ENCODE measurements at places on chromosomes 13 and 19.
A peak's percentile ranks its signal among the peaks of the same experiment; 100 is the strongest.

DNA sequence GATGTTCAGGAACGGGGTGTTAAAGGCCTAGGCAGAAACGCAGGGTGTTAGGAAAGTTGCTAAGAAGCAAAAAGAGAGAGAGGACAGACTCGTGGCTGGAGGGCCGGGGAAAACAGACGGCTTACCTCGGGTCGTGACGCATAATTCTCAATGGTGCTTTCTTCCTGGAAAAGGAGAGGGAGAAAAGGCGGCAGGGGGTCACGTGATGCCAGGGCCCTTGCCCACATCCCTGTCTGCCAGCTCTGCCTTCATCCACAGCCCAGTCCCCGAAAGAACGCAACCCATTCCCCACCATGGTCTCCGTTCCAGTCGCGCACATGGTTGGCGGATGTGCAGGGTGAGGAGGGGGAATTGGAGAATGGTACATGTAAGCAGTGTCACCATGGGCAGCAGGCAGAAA lies 1.6 kb downstream of the KRTDAP start:
- no peak for DNase-seq

DNA sequence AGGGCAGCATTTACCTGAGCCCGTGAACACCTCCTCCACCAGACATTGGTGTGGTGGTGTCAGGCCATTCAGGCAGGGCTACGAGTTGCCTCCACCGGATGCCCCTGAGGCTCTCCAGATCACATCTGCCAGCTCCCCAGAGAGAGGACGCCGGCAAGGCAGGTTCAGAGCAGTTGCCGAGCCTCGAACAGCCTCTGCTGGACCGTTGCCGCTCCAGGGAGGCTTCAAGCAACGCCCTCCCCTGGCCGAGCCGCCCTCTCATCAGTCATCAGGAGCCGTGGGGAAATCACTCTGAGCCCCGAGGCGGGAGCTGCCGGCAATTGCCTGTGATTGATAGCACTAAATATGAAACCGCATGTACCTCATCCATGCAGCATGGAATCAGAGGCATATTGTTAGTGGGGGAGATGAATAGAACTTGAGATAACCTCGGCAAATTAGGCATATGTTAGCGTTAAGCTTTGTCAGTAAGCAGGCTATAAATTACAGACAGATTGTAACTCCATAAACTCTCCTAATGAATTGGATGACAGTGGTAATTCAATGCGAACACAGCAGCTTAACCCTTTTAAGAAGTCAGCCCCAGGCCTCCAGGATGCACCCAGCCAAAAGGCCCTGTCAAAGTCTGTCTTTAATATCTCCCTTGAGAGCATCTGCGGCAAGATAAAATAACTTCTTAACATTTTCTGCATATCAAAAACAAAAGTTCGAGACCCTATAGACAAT lies 29.8 kb upstream of the SPACA7 start:
- peak; percentile 100 for DNase-seq

- no peak for DNase-seq
Measured at GRCh38 chr13:111210544-111211469, 95.7 kb downstream of the ARHGEF7 start.

GRCh38 chr13:99484473-99484872 lies 16.8 kb upstream of the TM9SF2 start:
- DNase-seq = no peak

GRCh38 chr19:43699506-43700394 lies 16.1 kb upstream of the IRGC start:
- DNase-seq = peak; percentile 64

DNA sequence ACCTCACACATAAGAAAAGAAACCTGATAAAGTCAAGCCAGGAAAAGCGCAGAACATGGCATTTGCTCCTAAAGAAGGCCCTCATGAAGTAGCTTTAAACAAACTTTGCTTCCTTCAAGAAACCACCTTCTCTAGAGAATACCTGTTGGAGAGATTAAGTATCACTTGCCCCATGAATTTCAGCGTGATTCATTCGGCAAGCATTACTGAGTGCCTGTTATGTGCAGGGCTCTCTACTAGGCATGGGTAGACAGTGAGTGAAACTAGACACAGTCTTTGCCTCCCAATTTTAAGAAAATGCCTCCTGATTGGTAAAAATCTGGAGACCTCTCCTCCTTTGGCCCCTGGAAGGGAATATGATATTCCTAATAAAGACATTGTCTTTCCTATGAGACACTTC lies 475.8 kb upstream of the NBEA start:
- DNase-seq = no peak

DNA sequence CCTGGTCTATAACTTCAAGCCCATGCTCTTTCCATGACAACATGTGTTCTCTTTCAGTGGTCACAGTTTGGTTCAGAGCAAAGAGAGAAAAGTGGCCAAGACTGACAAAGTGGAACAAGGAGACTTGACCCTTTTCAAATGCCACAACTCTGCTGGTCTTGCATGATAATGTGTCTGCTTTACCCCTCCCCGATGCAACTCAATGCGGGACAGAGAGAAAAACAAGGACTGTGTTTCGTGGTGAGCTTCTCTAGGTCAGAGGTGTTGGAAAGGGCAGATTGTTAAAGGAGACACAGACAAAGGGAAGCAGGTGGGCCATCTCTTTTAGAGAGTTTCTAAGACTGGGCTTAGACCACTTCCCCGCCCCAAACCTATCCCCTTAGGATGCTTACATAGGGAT lies 61.6 kb upstream of the SERTM1 start:
- DNase-seq = no peak

- no peak for DNase-seq
Measured at GRCh38 chr19:46620716-46621115, 4.2 kb downstream of the PTGIR start.

DNA sequence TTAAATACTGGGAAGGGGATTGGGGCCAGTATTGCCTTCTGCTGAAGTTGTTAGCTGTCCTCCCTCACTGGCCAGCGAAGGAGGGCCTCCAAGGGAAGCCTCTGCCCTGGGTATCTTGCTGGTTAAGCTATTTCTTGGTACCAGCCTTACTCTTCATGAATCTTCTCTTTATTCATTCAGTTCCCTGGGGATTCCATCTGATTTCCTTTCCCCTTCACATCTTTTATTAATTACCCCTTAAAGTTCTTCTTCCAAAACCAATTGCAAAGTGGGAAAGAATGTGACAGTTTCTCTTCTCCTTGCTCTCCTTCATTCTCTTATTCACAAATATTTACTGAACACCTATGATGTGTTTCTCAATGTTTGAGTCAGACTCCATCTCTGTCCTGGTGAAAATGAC lies 36.7 kb upstream of the STK24 start:
- DNase-seq = no peak

- DNase-seq = no peak
Measured at GRCh38 chr13:28329395-28330158, 165.4 kb downstream of the FLT1 start.

GRCh38 chr13:81116461-81117282 lies 775.7 kb upstream of the SPRY2 start:
- no peak for DNase-seq

GRCh38 chr13:97003071-97003470 lies 8.8 kb upstream of the OXGR1 start:
- no peak for DNase-seq

GRCh38 chr13:84739021-84739420 lies 856.7 kb upstream of the SLITRK1 start:
- DNase-seq = no peak

GRCh38 chr13:65943024-65943423 lies 1287.1 kb downstream of the PCDH9 start:
- DNase-seq = peak; percentile 18

- no peak for DNase-seq
Measured at GRCh38 chr19:16397791-16398529, 73.3 kb downstream of the KLF2 start.

- no peak for DNase-seq
Measured at GRCh38 chr19:13010992-13011652, 15.8 kb downstream of the NFIX start.

DNA sequence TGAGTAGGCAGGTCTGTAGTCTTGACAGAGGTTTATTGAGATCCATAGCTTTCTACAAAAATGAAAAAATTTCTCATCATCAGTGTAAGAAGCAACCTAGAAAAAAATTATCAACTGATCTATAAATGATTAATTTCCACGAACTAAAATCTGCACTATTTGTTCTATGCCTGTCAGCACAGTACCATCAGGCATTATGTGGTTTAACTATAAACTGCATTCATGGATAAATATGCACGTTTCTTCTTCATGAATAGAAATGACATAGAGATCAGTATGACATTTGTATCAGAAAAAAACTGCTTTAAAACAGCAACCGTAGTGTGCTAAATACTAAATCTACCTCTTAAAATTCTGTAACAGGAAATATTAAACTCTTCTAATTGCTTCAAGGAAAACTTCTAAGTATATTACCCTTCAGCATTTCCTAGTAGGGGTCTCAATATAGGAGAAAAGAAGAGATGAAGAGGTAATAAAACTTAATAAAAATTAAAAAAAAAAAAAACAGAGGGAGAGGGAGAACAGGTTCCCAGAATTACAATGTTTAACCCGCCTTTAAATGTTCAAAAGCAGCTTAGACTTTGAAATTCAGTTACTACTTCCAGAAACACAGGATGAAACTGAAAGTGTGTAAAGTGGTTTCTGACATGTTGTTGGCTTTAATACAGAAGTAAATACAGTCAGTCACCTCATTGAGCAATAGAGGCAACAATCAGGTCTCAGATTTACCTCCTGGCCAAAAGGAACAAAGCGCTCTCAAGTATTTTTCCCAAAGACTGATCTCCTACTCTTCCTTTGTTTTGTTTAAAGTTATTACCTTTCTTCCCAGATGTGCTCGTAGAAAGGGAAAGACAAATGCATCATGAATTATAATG lies 144.4 kb downstream of the DIAPH3 start:
- no peak for DNase-seq

- no peak for DNase-seq
Measured at GRCh38 chr19:46685189-46685588, 24.2 kb upstream of the DACT3 start.

DNA sequence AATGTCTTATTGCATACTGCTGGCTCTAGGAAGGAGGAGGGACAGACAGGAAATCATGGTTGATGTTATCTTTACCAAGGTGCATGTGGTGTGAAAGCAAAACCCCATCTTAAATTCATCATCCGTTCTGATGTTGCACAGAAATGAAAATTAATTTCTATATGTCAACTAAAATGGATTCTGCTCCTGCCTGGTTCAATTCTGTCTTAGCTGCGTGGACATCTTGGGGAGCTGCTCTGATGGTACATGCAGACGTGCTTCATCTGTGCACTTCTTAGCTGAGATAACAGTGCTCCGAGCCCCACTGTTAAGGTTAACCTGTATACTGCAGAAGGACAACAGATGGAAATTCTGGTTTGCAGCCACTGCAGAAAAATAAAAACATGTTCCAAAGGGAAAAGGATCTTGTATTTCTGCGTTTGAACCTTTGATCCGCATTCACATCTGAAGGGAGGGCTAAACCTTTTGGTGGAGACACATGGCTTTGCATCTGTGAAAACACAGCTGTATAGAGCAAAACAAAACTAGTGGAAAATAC lies 155.6 kb downstream of the TM9SF2 start:
- peak; percentile 85 for DNase-seq

- no peak for DNase-seq
Measured at GRCh38 chr19:35559781-35560180, 3.7 kb downstream of the ATP4A start.

GRCh38 chr13:85654227-85654626 lies 145.0 kb downstream of the SLITRK6 start:
- no peak for DNase-seq

GRCh38 chr19:18995804-18996241 lies 37.5 kb downstream of the SUGP2 start:
- DNase-seq = peak; percentile 55

DNA sequence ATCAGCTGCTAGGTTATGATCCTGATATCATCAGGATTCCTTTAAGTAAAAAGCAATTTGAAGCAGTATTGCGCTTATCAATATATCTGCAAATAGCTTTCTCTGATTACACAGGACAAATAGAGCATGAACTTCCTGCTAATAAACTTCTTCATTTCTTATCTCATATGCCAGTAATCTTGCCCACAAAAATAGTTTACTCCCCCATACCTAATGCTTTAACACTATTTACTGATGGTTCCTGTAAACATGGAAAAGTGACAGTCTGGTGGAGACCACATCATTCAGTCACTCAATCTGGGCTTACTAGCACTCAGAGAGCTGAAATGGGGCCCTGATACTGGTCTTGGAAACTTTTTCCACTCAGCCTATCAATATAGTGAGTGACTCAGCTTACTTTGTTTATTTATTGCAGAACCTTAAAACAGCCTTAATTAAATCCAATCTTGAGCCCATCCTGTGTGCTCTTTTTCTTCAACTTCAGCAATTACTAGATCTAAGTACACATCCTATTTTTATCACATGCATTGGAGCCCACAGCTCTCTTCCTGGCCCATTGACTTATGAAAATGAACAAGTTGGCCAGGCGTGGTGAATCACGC lies 1464.3 kb downstream of the UQCRFS1 start:
- DNase-seq = no peak

GRCh38 chr19:17721821-17722220 lies 2.5 kb downstream of the MAP1S start:
- no peak for DNase-seq

- DNase-seq = no peak
Measured at GRCh38 chr13:40697711-40698110, 31.3 kb upstream of the FOXO1 start.

DNA sequence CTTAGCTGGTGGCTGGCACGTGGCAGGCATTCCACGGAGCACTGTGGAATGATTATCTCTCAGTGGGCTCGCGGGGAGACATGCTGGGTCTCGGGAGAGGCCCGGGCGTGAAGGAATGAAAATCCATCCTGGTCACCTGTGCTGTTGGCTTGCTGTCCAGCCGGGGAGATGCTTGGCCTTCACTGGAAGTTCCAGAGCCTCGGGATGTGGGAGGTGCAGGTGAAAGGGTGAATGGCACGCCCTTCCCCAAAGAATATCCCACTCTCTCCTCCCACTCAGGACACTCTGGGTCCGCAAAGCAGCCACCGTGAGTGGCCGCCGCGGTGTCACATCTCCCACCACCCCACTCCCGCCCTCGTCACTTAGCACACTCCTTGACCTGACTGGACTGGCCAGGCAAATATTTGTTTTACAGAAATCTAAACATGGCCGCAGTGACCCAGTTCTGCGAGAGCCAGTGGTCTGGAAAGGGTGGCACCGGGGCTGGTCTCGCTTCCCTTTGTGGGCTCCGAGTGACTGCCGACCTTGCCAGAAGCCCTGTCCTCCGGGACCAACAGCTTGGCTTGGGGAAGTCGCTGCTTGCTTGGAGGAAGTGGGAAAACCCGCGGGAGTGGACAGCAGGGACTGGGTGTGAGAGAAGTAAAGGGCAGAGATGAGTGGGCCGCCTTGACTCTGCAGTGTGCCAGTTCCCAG lies 8.0 kb downstream of the DPP9 start:
- no peak for DNase-seq

GRCh38 chr13:100751826-100752225 lies 77.2 kb upstream of the TMTC4 start:
- DNase-seq = peak; percentile 59

- DNase-seq = no peak
Measured at GRCh38 chr13:97328222-97328790, 105.7 kb upstream of the RAP2A start.

- peak; percentile 50 for DNase-seq
Measured at GRCh38 chr19:58229255-58229639, 533 bp downstream of the ZNF544 start.

GRCh38 chr13:89831157-89831556 lies 1516.3 kb upstream of the MIR17HG start:
- no peak for DNase-seq

- DNase-seq = peak; percentile 97
Measured at GRCh38 chr13:99658261-99658991, 157.2 kb downstream of the TM9SF2 start.

Measured in NCI-H69 (cell line).